Natural killer cell treated with Interleukin-12 subunit alpha and Interleukin-12 subunit beta and Interleukin-15 and Interleukin-18, amount 100 ng/mL, for 72 hours (primary cell): ENCODE measurements at places on chromosomes 6 and 20. TPM values are rescaled to one million over a fixed set of nuclear protein-coding genes. Genes with fewer than 3 reads are reported as not detected.

- no peak overlapping the region for H3K4me3 ChIP-seq
- peaks cover 34% of the 10 kb centered on the region for H3K27me3 ChIP-seq
- H3K4me1 ChIP-seq, result no peaks in the 10 kb centered on the region
- no peaks in the 10 kb centered on the region for H3K36me3 ChIP-seq
- no peak overlapping the region for H3K27ac ChIP-seq
These were observed 299.8 kb downstream of the LRFN2 start for GRCh38 chr6:40287296-40287850.

Gene CYP21A2
- total RNA-seq, result not detected

DNA sequence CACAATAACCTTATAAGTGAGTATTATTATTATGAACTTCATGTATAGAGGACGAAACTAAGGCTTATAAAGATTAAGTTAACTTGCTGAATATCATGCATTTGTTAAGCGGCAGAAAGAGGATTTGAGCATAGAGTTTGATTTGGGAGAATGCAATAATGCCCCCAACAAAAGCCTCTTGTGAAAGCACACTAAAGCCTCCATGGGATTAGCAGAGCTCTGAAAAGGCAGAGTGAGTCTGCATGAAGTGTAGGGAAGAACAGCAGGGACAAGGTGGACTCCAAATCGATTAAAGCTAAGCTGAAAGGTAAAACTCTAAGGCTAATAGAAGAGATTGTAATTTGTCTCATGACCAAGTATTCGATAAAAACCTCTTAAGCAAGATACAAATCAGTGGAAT, 100.3 kb downstream of the SH3BGRL2 start:
- no peak overlapping the region for H3K4me3 ChIP-seq
- H3K27me3 ChIP-seq, result peaks cover 12% of the 10 kb centered on the region
- H3K36me3 ChIP-seq, result no peaks in the 10 kb centered on the region
- no peak overlapping the region for H3K27ac ChIP-seq

Gene CRISP2
- total RNA-seq, result not detected

DNA sequence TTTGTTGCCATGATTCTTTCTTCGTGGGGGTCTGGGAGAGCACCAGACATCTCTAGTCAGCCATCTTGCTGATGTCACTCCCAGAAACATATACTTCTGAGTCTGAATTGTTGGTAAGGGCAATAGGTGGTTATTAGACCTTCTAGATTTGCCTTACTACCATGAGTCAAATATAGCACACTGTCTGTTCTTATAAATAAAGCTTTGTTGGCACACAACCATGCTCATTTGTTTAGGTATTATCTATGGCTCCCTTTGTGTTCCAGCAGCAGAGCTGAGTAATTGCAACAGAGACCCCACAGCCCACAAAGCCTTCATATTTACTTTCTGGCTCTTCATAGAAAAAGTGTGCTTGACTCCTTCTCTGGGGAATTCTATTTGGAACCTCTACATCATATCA, 62.9 kb downstream of the CDH26 start:
- peaks cover 23% of the 10 kb centered on the region for H3K36me3 ChIP-seq
- peaks cover 4% of the 10 kb centered on the region for H3K4me1 ChIP-seq
- no peak overlapping the region for H3K27ac ChIP-seq

Gene DPM1
- 49.5 TPM for total RNA-seq

- H3K4me3 ChIP-seq, result peak overlapping the region; percentile 44
- no peaks in the 10 kb centered on the region for H3K27me3 ChIP-seq
- H3K36me3 ChIP-seq, result peaks cover 9% of the 10 kb centered on the region
- peaks cover 51% of the 10 kb centered on the region for H3K4me1 ChIP-seq
These were observed 101.9 kb downstream of the NFATC2 start for GRCh38 chr20:51440589-51440988.

DNA sequence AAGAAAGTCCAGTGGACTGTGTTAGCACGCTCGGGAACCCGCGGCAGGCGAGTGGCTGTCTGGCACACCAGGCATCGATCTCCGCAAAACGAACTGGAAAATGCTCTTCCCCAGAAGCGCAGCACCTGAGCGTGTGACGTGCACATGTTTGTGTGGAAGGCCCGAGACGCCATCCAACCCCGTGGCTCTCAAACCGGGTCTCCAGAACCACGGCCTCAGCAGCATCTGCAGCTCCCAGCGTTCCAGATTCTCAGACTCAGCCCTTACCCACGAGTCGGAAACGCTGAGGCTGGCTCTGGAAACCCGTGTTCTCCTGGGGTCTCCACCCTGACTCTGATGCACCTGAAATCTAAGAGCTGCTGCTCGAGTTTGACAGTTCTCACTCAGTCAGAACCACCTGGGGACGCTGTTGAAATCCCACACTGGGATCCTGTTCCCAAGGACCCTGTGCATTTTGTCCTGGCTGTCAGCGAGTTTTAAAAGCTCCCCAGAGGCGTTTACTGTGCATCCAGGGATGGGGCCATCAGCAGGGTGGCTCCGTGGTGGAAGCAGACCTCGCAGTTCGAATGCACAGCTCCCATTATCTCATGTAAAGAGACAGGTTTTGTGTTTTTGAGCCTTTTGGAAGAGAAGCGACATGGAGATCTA, 69.0 kb downstream of the DLL1 start:
- H3K36me3 ChIP-seq, result no peaks in the 10 kb centered on the region
- DNase-seq, result no peak
- no peaks in the 10 kb centered on the region for H3K4me1 ChIP-seq

- DNase-seq, result no peak
- no peak overlapping the region for H3K27ac ChIP-seq
- H3K36me3 ChIP-seq, result no peaks in the 10 kb centered on the region
- H3K27me3 ChIP-seq, result no peaks in the 10 kb centered on the region
- H3K4me3 ChIP-seq, result no peak overlapping the region
- H3K4me1 ChIP-seq, result no peaks in the 10 kb centered on the region
These were observed 73.5 kb downstream of the TNFRSF21 start for GRCh38 chr6:47235964-47236760.

DNA sequence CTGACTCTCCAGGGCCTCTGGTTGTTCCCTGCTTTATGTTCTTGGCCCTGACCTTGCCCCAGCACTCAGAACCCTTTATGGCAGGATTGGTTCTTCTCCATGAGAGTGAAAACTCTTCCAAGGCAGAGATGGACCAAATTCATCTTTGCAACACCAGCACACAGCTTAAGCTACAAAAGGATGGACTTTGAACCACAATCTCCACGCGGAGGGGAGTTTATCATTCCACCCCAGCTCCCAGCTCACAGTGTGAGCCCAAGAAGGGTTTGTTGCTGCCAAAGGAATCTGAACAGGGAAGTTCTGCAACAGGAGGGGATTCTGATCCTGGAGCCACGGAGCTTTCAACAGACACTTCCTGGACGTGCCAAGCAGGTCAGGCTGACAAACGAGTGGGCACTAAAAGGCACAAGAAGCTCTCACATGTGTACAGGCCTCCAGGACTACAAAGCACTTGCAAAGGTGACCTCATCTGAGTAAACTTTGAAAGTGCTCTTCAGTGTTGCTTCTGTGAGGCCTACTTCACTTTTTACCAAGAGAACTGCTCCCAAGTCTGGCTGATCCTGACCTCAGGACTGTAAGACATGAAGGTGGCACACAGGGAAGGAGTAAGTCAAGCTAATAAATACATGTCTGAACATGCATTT, 8.9 kb downstream of the FITM2 start:
- no peaks in the 10 kb centered on the region for H3K27me3 ChIP-seq
- H3K27ac ChIP-seq, result no peak overlapping the region

DNA sequence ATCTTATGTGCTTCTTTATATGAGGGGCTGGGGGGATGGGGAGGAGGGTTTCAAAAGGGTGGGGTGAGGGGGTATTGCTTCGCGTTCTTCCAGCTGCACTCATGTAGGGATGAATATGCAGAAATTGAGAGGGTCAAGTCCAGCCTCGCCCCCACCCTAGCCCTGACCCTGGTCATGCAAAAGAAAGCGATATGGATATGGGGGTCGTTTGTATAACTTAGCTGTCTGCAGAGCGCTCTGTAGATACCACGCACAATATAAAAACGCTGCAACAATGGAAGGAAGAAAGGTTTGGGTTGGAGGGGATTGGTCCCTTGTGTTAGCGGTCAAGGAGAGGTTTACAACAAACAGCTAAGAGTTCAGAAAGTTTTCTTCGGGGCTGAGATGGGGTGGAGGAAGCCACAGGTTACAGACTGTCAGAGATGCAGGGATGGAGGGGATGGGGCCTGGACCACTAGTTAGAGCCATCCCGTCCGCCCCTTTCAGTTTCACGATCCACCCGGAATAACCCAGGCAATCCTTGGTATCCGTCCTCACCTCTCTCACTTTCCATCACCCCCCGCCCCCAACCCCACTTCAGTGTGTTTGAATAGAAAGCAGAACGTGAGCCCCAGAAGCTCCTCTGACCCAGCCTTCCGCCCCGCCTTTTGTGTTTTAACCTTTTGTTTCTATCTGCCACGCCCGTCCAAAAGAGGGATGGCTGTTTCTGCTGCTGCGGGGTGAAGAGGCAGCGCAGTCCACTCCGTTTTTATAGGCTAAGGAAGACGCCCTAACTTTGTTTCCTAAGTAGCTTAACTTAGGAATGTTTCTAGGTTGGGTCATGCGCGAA, 73.5 kb downstream of the SOX4 start:
- no peak for DNase-seq
- H3K27me3 ChIP-seq, result peaks cover 58% of the 10 kb centered on the region
- no peaks in the 10 kb centered on the region for H3K36me3 ChIP-seq
- H3K4me1 ChIP-seq, result no peaks in the 10 kb centered on the region
- peak overlapping the region; percentile 42 for H3K4me3 ChIP-seq

Gene SIRPB2
- not detected for total RNA-seq

Gene DHX35
- 17.2 TPM for total RNA-seq

Gene RNF217
- total RNA-seq, result 3.6 TPM

GRCh38 chr6:15073883-15074465, 171.9 kb upstream of the JARID2 start:
- no peak overlapping the region for H3K27ac ChIP-seq
- H3K4me1 ChIP-seq, result peaks cover 12% of the 10 kb centered on the region
- DNase-seq, result no peak
- no peak overlapping the region for H3K4me3 ChIP-seq

GRCh38 chr6:108123946-108124345, 41.9 kb upstream of the NR2E1 start:
- no peak overlapping the region for H3K4me3 ChIP-seq
- H3K4me1 ChIP-seq, result peaks cover 5% of the 10 kb centered on the region
- DNase-seq, result no peak
- no peaks in the 10 kb centered on the region for H3K36me3 ChIP-seq

DNA sequence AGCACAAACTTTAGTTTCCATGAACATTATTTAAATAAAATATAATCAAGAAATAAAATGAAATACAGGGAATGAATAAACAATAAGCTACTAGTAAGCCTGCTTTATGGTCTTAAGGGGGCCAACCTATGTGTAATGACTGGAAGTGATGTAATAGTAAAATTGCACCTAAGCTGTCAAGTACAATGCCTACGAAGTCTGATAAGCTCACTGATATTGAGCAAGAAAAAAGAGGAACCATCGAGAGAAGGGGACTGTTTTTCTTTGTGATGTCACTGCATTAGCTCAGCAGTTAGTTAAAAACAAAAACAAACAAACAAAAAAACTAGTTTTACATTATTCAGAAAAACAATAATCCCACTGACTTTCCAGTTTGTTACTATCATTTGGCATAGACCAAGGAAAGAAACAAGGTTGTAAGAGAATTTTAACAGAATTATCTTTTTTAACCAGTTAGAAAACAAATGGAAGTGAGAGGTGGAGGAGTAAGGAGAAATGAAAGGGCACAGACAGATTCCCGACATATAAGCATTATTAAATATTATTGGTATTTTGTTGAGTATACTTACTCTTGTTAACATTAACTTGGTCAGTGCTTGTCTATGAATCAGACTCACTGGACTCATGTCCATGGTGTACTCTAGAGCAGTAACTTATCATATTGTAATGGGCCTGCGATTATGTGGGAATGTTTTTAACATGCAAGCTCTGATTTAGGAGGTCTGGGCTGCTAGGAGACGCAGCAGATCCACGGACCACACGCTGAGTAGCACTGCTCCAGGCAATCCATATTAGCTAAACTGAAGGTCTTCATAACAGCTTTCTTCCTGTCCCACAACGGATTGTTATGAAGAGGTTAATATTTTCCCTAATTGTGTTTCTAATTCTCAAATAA, 99.6 kb upstream of the HMGCLL1 start:
- DNase-seq, result no peak
- no peaks in the 10 kb centered on the region for H3K36me3 ChIP-seq
- H3K4me3 ChIP-seq, result no peak overlapping the region
- H3K4me1 ChIP-seq, result no peaks in the 10 kb centered on the region
- H3K27me3 ChIP-seq, result no peaks in the 10 kb centered on the region

DNA sequence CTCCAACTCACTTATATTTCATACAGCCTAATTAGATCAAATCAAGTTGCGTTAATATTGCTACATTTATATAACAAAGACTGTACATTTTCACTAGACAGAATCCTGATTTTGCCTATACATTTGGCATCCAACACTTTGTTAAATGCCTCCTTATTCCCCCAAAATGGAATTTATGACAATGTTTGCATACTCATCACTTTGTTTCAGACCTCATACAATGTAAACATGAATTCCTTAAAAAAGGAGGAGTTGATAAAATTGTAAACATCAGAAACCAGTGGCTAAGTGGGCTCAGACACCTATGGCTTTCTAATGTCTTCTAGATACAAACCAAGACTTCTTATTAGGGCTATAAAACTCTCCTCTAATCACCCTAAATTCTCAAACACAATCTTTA, 87.3 kb downstream of the CHD6 start:
- peaks cover 5% of the 10 kb centered on the region for H3K36me3 ChIP-seq
- H3K27ac ChIP-seq, result no peak overlapping the region
- peaks cover 30% of the 10 kb centered on the region for H3K4me1 ChIP-seq
- H3K27me3 ChIP-seq, result no peaks in the 10 kb centered on the region
- H3K4me3 ChIP-seq, result no peak overlapping the region

DNA sequence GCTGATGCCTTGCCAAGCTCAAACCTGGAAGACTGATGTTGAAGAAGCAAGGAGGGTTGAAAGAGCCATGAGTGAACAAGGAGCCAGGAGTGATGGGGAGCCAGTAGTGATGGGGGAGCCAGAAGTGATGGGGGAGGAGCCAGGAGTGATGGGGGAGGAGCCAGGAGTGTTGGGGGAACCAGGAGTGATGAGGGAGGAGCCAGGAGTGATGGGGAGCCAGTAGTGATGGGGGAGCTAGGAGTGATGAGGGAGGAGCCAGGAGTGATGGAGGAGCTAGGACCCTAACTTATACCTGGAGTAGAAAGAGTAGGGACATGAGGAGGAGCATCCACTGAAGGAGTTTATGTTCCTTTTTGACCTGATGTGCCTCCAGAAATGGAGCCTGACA, 14.6 kb upstream of the CD93 start:
- H3K36me3 ChIP-seq, result no peaks in the 10 kb centered on the region
- no peaks in the 10 kb centered on the region for H3K4me1 ChIP-seq
- no peak overlapping the region for H3K4me3 ChIP-seq
- no peak overlapping the region for H3K27ac ChIP-seq

Gene OPRL1
- total RNA-seq, result 0.20 TPM

GRCh38 chr20:15031546-15032351, 694.3 kb upstream of the FLRT3 start:
- H3K27me3 ChIP-seq, result no peaks in the 10 kb centered on the region
- no peak for DNase-seq

- DNase-seq, result no peak
- H3K4me3 ChIP-seq, result no peak overlapping the region
- peaks cover 11% of the 10 kb centered on the region for H3K4me1 ChIP-seq
- no peak overlapping the region for H3K27ac ChIP-seq
These were observed 84.1 kb downstream of the SLC23A2 start for GRCh38 chr20:4916971-4917881.

Gene NNAT
- 0.71 TPM for total RNA-seq
